NCI-H1694 (cell line): ENCODE measurements at places on chromosomes 11 and 22.

DNA sequence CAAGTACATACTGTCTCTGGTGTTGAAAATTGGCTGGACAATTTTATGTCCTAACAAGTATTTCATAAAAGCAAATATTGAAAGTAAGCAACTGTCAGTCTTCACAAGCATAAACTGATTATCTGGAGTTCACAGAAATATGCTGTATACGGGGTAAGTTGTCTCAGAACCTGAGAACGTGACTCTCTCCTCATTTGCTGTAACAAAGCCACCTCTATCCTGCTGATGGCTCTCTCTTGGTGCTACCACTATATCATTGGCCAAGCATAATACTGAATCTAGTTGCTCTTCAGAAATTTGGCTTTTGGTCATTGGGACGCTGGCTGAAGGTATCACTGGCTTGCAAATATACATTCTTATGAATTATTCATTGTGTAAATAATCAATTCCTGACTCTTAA is 1078.0 kb downstream of the LRRC4C start:
- DNase-seq = no peak

- no peak for DNase-seq
Observed at GRCh38 chr22:49954991-49955580, 5.5 kb upstream of the PIM3 start.

GRCh38 chr11:96741068-96741467 is 351.3 kb downstream of the JRKL start:
- no peak for DNase-seq

- no peak for DNase-seq
Observed at GRCh38 chr11:46834821-46835220, 11.3 kb downstream of the CKAP5 start.

- no peak for DNase-seq
Observed at GRCh38 chr11:61817471-61818202, 834 bp upstream of the FADS1 start.

- no peak for DNase-seq
Observed at GRCh38 chr11:78539506-78539905, 35.2 kb downstream of the NARS2 start.

DNA sequence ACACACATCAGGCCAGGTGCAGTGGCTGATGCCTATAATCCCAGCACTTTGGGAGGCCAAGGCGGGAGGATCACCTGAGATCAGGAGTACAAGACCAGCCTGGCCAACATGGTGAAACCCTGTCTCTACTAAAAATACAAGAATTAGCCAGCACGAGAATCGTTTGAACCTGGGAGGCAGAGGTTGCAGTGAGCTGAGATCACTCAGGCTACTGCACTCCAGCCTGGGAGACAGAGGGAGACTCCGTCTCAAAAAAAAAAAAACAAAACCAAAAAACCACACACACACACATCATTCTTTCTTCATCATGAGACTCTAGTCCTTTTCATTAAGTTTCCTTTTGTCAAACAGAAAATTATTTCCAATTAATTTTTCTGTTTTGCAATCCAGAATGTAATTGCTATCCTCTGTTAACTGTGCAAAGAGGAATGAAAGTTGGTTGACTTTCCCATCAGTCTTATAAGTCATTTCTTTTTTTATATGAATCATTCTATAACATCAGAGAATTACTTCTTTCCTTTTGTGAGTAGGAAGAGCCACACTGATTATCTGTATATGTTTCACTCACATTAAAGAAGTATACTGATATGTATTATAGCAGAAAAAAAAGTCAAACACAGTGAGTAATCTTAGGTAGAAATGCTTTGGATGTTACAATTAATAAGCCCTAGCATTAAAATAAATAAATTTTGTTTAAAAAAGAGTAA is 52.2 kb downstream of the HORMAD2 start:
- no peak for DNase-seq

- DNase-seq = no peak
Observed at GRCh38 chr11:33860926-33861325, 30.9 kb downstream of the LMO2 start.

GRCh38 chr11:17859552-17859951 is 125.0 kb downstream of the KCNC1 start:
- DNase-seq = no peak

- no peak for DNase-seq
Observed at GRCh38 chr22:23791738-23792645, 5.2 kb downstream of the SMARCB1 start.

DNA sequence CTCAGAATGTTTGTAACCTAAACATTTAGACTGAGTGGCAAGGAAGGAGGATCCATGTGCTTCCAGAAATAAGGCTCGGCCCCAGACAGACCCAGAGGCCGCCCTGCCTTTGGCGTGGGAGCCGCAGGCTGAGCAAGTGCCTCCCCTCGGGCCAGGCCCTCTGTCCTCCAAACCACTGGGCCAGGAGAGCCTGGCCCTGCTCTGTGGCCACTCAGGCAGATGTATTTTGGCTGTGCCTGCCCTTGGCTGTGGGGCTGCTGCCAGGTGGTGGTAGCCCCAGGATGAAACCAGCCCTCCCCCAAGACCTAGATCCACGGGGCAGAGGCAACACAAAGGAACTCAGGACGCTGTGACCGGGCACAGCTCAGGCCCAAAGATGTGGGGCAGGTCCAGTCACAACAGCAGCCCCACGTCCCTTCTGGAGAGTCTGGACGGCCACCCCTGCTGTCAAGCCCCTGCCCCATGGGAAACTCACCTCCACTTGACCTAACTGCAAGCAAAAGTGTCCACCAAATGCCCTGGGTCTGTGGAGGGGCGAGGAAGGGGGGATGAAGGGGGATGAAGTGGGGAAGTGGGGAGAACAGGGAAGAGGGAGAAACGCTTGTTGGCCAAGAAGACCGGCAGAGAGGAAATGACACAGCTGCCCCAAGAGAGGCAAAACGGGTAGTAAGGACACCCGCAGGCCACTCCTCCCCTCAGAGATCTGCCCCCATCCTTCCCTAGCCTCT is 24.0 kb downstream of the PISD start:
- no peak for DNase-seq

GRCh38 chr11:74492974-74493790 is at the start of gene LIPT2:
Gene LIPT2, minus strand, starts transcription at chr11:74493724. Its CDS starts 21 bp downstream, at chr11:74493703.
- peak; percentile 95 for DNase-seq

DNA sequence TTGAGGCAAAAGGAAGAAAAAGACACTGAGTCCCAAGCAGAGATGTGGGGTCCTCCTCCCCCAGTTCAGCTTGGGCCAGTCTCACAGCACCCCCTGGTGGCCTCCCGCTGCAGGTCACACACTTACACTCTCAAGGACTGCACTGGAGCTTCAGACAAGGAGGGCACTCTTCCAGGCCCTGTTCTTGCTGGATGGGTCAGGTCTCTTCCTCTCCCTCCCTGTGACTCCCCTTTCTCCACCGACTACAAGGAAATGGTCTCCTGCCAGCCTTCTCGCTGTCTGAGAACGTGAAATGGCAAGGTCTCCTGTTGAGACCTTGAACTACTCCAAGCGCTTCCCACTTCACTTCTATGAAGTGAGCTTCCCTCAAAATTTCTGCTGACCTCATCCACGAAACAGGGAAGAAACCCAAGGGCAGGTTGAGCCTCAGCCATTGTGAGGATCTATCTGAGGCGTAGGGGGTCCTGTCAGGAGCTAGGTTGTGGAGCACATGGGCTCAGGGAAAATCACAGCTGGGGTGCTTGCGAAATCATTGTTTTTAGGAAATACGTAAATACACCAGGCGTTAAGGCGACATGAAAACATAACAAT is 11.2 kb upstream of the IGLL1 start:
- DNase-seq = peak; percentile 37

- no peak for DNase-seq
Observed at GRCh38 chr11:27551127-27551526, 44.6 kb upstream of the LIN7C start.

DNA sequence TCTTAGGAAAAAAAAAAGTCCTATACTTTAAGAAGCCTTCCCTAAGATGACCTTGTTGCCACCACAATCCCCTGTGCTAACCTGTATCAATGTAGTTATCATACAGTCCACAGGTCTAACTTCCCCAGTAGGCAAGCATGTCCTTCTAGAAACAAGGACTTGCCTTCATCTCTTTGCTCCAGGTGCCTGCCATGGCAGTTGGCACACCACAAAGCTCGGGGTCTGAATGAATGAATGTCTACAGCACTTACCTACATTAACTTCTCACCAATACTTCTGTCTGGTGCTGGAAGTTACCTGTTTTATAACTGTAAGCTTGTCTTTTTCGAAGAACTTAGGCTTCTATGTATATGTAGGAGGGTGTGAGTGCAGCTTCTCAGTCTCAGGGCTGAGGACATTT is 23.4 kb downstream of the CLPB start:
- DNase-seq = no peak

GRCh38 chr11:133235381-133235780 is 296.9 kb downstream of the OPCML start:
- DNase-seq = no peak

- no peak for DNase-seq
Observed at GRCh38 chr22:30874431-30875370, 93.9 kb downstream of the MORC2 start.

DNA sequence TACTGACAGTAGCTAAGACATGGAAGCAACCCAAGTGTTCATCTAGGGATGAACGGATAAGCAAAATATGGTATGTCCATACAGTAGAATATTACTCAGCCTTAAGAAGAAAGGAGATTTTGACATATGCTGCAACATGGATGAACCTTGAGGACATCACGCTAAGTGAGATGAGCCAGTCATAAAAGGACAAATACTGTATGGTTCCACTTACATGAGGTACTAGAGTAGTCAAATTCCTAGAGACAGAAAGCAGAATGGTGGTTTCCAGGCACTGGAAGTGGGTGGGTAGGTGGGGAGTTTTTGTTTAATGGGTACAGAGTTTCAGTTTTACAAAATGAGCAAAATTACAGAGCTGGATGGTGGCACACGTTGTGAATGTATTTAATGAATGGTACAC is 18.1 kb downstream of the CHST1 start:
- no peak for DNase-seq

DNA sequence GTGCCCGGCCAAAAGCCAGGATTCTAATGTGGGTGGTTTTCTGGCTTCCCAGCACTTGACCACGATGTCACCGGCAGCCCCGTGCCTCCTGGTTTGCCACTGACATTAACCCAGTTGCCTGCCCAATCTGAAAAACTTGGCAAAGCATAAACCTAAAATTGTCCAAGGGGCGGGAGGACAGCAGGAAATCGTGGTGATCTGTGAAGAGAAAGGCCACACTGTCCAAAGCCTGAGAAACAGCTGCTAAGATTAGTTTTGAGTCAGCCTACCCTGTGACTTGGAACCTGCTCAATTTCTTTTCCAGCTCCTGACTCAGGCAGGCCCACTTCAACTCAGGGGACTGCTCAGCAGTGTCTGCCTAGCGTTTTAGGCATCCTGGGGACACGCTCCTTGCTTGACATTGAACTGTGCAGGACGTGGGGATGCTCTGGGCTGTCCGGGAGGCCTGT is 8.2 kb upstream of the F2 start:
- no peak for DNase-seq

DNA sequence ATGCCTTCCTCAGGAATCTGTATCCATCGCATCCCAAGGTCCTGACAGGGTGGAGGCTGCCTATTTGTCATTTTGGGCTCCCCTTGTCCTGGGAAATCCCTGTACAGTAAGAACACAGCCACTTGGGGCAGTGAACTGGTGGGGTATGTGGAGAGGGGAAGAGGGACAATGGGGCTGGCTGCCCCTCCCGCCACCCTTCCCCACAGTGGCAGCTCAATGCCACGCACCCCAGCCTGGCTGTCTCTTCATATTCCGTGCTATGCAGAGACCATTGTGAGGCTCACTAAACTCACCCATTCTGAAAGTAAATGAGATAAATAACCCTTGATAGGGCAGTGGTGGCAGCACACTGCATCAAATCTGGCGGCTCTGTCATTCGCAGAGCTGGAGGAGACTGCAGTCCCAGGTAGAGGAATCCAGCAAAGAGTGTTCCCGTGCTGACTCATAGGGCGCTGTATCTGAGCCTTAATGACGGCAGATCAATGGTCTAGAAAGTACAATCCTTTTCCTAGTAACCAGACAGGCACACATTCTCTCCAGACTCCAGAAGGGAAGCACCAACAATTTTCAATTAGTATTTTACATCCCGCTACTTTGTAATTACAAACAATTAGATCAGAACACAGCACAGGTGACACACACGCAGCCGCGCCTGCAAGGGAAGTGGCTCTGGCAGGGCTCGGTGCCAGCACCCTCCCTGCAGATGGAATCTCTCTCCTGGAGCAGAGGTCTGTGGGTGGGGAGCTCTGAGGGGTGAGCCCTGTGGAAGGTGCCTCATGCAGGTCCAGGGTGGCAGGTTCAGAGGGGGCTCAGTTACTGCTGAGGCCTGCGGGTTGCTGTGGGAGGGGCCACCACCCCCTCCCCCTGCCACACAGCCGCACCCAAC is 167.9 kb upstream of the B3GAT1 start:
- DNase-seq = peak; percentile 3

DNA sequence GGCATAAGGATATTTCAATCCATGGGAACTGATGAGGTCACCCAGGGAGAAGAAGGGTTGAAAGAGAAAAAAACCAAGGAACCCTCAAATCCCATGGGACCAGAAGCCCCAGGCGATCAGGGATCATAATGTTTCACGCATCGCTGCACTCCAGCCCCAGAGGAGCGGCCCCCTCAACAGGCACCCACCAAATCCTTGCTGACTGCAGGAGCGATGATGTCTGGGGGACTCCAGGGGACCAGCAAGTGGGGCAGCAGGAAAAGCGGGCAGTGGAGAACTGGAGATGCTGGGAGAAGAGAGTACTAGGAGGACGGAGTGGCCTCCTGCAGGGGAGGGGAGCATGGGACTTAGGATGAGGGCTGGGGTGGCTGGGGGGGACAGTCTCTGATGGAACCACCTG is 47.7 kb upstream of the LINC01488 start:
- no peak for DNase-seq

- DNase-seq = no peak
Observed at GRCh38 chr22:25908212-25908611, 166.2 kb downstream of the MYO18B start.

DNA sequence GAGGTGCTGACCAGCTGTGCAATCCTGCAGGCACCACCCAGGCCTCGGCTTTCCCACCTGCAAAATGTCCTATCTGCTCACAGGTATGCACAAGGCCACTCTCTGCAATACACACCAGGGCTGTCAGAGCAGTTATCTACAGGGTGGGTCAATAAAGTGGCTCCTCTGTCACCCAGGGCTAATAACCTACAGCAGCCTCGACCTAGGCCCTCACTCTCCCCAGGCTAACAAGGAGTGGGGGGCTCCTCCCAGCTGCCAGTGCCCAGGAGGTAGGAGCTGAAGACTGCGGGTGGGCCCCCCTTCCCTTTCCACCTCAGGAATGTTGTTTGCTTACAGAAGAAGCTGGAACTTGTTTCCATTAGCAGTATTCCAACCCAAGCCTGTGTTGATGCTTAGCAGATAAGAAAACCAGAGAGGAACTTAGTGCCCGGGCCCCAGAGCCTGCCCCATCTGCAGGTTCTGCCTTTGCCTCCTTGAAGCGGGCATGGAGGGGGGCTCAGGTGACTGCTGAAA is 26.8 kb downstream of the MYH9 start:
- DNase-seq = no peak
